ENCODE measurements at places on chromosomes 11 and 22.
A peak's percentile ranks its signal among the peaks of the same experiment; 100 is the strongest.

- no peak for DNase-seq
These were observed 51.9 kb upstream of the MN1 start for GRCh38 chr22:27853424-27853823.

DNA sequence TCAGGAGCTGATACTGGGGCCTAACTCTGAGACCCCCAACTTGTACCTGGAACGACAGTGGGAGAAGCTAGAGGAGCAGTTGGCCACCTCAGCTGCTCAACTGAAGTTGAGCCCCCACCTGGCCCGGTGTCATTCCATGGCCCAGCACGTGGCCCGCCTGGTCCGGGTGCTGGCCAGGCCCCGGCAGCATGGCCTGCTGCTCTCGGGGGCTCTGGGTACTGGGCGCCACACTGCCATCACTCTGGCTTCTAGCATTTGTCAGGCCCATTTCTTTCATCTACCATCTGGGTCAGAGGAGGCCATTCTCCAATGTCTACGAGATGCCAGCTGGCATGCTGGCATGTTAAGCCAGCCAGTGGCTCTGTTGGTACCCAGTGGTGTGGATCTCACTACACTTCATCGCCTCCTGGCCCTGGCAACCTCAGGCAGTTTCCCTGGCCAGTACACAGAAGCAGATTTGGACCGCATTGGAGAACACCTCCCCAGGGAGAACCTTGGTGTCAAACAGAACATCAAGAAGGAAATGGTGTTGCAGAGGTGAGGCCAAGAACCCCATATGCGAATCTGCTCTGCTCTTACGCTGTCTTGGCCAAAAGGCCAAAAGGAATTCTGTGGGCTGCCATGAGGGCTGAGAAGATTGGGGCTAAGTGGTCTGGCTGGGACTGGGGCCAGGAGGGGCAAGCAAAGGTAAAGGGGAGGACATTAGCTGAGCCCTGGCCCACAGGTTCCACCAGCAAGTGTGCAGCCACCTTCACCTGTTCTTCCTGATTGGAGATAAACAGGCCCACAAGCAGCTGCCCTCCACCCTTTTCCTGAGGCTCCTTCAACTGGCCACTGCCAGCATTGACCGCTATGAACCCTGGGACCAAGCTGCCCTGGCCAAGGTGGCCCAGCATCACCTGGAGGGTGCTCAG, 45.4 kb downstream of the RRP8 start:
- no peak for DNase-seq

DNA sequence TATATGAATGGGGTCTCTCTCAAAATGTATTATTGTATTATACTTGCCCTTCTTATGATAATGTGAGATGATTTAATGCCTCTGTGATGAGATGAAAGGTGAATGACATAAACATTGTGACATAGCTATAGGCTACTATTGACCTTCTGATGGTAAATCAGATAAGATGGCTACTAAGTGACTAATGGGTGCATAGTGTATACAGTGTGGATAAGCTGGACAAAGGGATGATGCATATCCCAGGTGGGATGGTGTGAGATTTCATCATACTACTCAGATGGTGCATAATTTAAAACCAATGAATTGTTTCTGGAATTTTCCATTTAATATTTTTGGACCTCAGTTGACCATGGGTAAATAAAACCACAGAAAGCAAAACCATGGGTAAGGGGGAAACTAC, 243.5 kb downstream of the SBF2 start:
- DNase-seq = no peak

DNA sequence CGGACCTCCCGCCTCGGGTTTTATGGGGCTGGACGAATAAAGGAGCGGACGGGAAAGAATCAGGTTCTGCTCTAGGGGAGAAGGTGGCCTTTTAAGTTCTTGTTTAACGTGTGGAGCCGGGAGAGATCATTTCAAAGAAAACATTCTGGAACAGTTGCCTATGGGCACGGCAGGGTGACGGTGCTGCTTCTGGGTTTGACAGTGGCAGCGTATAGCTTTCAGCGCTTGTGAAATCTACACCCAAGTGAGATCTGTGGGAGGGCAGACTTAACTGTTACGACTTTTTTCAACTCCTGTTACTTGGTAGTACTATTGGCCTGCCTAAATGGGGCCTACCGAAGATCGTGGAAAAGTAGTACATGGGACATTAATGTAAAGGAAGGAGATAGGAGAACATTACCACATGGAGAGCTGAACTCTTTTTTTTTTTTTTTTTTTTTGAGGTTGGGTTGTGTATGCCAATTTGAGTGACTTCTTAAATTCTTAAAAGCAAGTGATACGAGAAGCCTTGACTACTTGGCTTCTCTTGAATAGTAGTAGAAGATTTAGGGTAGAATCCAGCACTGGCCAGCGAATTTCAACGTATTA, 743 bp downstream of the USP47 start:
- peak; percentile 30 for DNase-seq

- DNase-seq = no peak
These were observed 52.5 kb upstream of the NNMT start for GRCh38 chr11:114243461-114244372.

GRCh38 chr11:66419825-66420224, 1.0 kb upstream of the NPAS4 start:
- DNase-seq = no peak

GRCh38 chr22:23233752-23234408, 53.6 kb downstream of the BCR start:
- DNase-seq = no peak

DNA sequence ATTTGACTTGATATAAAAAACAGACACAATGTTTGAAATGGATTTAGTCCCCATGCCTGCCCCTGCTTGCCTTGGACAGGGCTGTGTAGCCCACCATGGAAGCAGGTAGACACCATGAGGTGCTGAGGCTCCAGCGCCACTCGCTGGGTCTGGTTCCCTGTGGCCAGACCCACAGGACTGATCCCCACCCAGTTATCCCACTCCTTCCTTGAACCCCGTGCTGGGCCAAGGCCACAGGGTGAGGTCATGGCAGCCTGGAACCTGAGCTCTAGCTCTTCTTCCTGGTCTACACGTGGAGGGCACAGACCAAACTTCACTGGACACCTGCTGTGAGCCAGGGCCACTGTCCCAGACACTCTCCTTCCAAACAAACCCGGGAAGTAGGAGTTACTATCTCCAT, 42.5 kb downstream of the GAB4 start:
- DNase-seq = no peak

DNA sequence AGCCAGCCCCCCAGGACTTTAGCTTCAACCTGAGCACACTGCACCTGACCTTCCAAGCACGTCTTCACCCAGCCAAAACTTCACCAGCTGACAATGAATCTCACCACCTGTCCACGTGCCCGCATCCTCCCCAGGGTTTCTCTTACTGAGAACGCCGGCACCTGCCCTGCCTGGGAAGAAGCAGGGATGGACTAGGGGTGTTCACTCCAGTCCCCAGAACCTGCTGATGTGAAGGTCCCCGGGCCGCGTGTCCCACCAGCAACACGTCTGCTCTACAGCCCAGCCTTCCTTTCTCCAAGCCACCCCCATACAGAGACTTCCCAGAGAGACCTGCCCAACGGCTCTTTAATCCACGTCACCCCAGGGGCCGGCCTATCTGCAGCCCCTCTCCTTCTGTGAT, 12.8 kb downstream of the CPT1A start:
- no peak for DNase-seq
